ENCODE measurements at places on chromosomes 3 and 15.

DNA sequence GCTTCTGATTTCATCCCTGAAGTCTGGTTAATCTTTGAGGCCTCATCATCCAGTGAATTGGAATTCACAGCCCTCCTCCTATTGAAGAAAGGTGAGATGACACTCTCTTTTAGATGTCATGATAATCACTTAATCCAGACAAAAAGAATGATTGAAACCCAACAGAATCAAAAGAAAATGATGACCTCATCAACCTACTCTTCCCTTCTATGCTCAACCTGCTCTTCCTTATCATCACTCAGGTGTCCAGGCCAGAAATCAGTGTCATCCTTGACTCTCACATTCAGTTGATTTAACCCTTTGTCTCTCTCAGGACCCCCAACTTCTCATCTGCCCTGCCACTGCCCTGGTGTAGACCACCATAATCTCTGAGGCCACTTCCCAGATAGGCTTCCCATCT, 11.8 kb downstream of the PLA2G4E start:
- DNase-seq: no peak

- DNase-seq: no peak
Observed at GRCh38 chr3:142117056-142117851, 32.1 kb downstream of the TFDP2 start.

DNA sequence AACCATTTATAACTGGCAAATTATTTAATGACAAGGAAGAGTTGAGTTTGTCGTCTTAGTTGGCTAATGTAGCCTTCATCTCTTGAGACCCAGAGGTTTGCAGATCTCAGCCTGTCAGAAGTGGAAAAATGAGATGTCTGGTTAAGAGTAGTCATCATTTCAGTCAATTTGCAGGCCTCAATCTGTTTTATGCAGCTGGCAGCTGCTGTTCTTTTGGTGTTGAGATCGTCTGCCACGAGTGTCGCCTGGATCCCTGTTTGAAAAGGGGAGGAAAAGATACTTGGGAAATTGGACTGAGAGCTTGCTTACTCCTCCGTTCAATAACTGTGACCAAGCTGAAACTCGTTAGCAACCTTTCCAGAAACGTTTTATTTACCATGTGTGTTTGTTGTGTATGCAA, 2.3 kb downstream of the PHLDB2 start:
- DNase-seq: no peak

- no peak for DNase-seq
Observed at GRCh38 chr15:71627188-71627587, 183.2 kb upstream of the NR2E3 start.

GRCh38 chr3:188962253-188963247, 209.2 kb upstream of the TPRG1 start:
- DNase-seq: no peak

GRCh38 chr15:89144491-89144890, 56.2 kb downstream of the ABHD2 start:
- DNase-seq: no peak

- no peak for DNase-seq
Observed at GRCh38 chr3:14150491-14151230, 25.8 kb downstream of the TMEM43 start.

DNA sequence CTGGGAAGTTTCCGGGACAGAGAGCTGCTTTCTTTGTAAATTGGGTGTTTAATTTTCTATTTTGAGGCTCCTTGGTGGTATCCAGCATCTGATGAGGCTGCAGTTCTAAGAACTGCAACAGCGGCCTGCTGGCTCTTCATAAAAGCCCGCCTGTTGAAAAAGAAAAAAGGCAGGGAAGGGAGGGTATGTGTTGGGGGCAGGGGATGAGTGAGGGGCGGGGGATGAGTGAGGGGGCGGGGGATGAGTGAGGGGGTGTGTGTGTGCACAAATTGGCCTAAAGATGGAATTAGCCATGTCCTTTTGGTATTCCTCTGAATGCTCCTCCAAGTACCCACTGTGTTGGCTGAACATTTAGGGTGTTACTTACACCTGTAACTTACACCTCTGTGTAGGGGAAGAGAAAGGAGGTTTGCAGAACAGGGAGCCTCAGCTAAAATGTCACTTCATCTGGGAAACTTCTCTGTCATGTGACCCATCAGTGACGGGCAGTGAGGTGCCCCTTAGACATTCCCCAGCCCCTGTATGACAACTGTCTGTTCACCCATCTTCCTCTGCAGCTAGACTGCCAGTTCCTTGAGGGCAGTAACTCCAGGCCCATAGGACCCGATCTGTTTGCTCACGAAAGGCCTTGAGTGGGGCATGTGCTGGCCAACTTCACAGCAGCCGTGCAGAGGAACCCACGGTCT, 57.6 kb downstream of the LRIG1 start:
- no peak for DNase-seq

DNA sequence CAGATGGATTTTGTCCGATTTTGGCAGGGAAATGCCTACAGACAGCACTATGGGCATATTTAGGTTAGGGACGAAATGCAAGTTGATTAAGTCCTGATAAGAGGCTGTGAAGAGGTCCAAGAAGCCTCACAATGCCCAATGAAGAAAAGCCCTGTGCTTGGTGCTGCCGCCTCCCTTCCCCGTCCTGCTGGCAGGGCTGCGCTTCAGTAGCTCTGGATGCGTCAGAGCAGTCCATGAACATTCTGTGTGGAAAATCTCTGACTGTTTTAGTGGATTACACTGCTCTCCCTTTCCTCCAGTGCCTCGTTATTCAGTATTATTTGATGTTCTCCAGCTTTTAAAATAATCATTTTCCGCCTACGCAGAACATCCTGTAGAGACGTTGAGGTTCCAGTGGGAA, 39.6 kb downstream of the MLH1 start:
- DNase-seq: no peak

DNA sequence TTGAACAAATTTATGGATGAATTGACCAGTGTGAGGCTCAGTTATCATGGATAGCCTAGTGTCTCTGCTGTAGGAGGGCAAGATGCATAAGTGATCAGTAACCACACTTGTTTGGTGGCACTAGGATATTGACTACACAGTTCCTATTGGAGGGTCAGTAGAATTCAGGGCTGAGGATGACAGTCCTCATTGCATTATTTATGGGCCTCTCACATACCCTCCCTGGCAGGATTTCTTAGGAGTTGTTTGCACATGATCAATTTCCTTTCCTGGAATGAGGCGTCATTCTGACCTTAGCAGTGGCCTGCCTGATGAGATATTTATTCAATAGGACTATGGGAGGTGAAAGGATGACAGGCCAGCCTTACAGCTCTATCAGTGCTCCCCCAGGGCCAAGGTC, 125.1 kb upstream of the AGBL1 start:
- DNase-seq: no peak

DNA sequence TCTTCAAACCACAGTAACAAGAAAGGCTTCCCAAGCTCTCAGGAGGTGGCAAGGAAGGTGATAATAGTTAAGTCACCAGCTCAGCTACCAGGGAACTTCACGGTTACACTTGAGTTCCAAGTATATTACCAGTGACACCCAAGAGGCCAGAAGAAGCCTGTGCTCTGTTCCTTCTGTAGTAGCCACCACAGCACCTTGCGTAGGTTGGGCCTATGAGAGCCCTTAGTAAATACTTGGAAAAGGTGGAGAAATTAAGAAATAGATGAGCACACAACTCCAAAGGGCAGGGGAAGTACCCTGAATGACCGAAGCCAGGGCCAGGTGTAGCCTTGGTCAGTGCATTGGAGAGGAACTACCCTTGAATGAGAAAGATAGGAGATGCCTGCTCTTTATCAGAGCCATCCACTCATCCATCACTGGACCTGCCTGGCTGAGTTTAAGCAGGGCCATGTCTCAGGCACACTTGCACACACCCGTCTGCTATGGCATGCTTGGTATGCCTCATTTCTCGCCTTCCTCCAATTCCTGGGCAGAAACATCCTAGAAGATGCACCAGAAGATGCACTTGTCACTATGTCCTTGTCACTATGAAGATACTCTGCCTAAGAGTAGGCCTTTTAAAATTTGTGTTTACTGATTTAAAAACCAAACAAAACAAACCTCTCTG, 32.6 kb upstream of the NDUFB4 start:
- no peak for DNase-seq

DNA sequence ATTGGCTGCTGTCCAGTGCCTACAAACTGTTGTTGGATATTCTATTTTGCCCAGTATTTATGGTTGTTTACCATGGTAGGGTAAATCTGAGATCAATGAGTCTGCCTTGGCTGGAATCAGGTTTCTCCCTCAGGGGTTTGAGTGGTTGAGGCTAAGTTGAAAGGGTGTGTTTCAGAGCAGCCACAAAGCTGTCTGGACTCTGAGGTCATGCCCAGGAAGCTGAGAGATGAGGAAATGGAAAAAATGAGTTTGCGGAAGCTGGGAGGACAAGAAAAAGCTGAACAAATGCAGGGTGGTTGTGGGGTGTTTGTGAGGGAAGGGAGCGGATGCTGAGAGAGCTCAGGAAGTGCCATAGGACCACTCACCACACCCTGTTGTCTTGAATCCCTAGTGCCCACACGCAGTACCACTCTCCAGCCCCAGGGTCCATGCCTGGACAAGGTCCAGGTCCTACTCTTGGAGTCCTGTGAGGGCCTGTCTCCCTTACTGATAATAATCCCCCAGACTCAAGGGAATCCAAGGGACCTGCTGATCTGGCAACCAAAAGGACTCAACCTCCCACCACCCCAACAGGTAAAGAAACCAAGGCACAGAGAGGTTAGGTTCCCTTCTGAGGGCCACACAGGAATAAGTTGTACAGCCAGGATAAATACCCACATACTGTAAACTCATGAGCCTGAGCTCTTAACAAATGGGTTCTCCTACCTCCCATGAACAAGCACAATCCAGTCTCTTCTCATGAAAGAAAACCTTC, 81.6 kb downstream of the PPCDC start:
- no peak for DNase-seq

DNA sequence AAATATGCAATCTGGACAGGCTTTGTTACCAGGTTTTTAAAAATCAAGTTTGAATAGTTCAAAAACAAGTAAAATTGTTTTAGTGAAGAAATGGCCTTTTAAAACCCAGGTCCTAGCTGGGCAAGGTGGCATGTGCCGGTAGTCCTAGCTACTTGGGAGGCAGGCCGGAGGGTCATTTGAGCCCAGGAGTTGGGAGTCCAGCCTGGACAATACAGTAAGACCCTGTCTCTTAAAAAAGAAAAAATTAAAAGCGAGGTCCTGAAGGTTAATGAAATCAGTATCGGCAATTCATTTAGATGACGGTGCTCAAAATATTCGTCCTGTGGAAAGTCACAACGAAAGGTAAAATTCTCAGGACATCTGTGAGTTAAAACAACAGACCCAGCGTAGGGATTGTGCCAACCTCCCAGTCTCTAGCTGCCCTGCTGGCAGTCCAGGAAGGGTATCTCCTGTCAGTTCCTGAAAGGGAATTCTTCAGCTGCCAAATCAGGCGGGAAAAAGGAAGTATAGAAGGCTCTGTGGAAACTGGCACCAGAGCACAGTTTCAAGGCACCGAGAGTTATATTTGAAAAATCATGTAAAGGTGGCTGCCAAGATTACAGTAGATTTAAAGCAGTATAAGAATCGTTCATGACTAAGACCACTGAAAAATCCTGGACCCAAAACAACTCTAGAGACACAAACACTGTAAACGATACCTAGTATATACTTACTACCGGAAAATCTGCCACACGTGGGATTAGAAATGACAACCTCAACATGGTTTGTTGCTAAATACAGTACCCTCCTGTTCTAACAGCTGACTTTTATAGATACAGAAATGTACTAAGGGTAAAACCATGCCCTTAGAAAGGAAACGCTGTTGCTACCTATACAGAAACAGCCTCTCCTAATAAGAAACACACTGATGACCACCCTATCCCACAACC, 1.2 kb upstream of the ABHD17C start:
- no peak for DNase-seq

- DNase-seq: no peak
Observed at GRCh38 chr3:184814214-184814613, 2.2 kb downstream of the VPS8 start.

GRCh38 chr3:175404027-175404426, 544.9 kb downstream of the NAALADL2 start:
- no peak for DNase-seq

DNA sequence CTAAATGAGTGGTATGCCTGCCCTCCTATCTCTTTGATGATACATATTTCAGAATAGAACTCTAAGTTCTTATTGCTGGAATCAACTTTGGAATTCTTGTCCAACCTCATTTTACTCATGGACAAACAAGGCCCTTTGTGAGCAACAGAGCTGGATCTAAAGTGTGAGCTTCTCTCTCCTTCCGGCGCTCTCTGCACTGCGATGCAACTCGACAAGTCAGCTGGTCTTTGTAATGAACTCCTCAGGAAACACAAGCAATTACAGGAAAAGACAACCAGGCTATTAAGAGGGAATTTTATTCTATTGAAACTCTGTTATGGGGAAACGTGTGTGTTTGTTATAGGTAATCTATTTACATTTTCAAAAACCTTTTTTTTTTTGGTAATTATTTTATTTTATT, 20.3 kb upstream of the NRROS start:
- no peak for DNase-seq

DNA sequence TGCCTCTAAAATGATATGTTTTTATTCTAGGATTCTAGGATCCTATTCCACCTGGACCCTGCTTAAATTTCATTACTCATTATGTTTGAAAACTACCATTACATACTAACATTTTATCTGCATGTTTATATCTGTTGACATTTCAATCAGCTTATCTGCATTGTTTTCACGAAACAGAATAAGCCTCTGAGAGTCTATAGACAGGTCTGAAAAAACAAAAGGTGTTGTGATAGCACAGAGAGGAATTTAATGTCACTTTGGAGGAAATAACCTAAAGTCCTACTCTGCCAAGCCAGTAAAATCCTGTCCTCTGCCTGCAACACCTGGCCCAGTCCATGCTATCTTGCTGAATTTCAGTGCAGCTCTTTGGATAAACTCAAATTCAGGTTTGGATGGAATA, 315.2 kb downstream of the ZBTB20 start:
- DNase-seq: no peak

GRCh38 chr3:32502118-32502945, at the start of gene CMTM6:
CMTM6 (minus strand) TSS chr3:32502852; CDS start chr3:32502745, 107 bp downstream.
- peak; percentile 71 for DNase-seq

- DNase-seq: no peak
Observed at GRCh38 chr3:107627962-107628542, 105.3 kb downstream of the BBX start.

DNA sequence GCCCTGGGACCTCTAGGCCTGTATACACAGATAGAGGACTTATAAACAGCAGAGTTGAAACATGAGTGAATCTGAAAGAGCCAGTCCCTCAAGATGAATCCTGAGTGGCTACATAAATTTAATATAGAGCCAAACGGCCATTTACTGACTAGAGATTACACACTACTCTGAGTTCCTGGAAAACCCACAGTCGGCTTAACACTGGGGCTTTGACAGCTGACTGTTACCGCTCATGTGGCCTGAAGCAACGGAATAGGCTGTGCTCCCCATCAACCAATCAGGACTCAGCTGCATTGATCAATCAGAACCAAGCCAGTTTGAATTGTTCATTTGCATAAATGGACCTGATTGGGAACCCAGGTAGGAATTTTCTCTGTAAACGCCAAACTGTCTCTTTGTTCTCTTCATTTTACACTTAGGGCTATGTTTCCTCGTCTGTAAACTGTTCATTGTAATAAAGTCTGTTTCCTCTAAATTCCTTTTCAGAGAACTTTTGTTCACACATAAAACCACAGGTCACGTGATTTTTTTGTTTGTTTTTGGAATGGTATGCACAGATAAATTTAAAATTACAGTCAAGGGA, 40.5 kb downstream of the CCNL1 start:
- DNase-seq: no peak
